ENCODE measurements at places on chromosomes 11 and 22.
A peak's percentile ranks its signal among the peaks of the same experiment; 100 is the strongest.

DNA sequence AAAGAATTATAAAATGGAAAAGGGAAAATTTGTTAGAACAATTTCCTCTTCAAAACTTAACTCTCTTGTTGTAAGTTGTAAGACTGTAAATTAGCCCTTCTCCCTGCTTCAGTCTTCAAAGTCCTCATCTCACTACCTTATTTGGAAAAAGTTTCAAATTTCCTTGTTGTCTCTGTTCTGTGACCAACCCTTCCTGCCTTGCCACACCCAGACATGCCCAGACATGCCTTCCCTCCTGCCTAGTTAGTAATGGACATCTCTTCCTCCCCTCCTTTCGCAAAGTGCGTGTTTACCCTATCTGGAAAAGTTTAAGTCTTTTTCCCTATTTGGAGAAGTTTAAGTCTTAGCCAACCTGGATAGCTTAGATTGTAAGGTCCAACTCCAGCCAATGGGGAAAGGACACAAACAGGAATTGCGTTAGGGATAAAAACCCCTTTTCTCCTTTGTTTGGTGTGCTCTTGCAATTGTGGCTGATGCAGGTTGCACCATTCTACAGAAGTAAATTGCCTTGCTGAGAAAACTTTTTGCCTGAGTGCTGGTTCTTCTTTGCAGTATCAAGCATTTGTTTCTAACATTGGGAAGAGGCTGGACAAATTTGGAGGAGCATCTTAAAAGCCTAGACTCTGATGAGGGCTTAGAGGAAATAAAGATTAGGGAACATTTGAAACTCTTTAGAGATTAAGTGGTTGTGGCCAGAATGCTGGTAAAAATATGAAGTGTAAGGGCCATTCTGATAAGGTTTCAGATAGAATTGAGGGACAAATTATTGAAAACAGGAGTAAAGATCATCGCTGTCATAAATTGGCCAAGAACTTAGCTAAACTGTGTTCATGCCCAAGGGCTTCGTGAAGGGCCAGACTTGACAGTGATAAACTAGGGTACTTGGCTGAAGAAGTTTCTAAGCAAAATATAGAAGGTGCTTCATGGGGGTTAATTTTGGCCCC is 15.4 kb downstream of the OR52K2 start:
- DNase-seq = peak; percentile 10

GRCh38 chr11:575996-576768 is at the start of gene PHRF1:
Gene PHRF1 (plus strand): TSS chr11:576470. CDS start chr11:581513, 5,043 bp downstream.
- peak; percentile 87 for DNase-seq

DNA sequence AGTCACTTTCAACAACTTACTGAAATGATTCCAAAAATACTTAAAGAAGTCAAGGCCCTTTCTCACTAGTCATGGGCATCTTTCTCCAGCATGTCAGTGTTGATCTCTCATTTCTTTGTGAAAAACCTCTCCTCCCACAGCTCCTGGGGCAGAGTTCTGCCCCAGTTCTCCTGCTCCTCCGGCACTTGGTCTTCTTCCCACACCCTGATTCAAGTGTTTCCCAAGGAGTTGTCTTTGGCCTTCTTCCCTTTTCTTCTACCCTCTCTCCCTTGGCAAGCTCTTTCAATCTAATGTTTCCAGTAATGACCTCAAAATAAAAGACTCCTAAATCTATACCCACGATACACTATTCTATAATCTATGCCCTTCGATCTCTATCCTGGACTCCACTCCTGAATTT is 42.1 kb upstream of the CCDC34 start:
- no peak for DNase-seq

DNA sequence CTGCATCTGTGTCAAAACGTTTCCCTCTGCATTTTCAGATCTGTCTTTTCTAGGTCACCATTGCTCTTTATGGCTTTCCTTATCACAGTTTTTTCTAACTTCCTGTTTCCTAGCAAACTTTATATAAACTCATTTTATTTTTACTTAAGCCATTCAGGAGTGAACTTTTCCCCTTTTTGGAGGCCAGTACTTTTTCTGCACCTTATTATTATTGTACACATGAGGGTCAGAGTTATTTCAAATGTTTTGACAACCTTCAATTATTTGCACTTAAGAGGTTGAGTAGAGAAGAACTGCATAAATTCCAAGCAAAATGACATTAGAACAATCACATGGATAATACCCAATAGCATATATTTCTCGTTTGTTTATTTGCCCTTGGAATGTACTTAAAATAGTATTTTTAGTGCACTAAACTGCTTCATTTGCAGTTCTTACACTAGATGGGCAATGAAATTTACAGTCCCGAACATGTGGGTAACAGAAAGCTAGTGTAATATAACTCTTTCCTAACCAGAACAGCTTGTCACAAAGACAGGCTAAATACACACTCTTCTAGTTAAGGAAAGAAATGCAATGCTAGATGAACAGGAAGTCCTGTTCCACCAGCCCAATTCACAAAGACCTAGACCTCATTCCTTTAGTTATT is 79.5 kb downstream of the UBASH3B start:
- DNase-seq = peak; percentile 45

GRCh38 chr22:27393371-27393770 is 408.2 kb downstream of the MN1 start:
- DNase-seq = no peak

DNA sequence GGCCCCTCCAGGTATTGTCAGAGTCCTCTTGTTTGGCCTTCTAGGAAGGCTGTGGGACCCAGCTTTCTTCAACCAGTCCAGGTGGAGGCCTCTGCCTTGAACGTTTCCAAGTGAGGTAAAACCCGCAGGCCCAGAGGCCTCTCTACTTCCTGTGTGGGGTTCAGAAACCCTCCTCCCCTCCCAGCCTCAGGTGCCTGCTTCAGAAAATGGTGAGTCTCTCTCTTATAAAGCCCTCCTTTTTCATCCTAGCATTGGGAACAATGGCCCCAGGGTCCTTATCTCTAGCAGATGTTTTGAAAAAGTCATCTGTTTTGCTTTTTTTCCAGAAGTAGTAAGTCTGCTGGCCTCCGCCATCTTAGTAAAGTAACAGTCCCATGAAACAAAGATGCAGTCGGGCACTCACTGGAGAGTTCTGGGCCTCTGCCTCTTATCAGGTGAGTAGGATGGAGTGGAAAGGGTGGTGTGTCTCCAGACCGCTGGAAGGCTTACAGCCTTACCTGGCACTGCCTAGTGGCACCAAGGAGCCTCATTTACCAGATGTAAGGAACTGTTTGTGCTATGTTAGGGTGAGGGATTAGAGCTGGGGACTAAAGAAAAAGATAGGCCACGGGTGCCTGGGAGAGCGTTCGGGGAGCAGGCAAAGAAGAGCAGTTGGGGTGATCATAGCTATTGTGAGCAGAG is at the start of gene CD3E:
Gene CD3E (plus strand): TSS at position 163 of the 681 bp plus-strand sequence. CDS start 223 bp downstream, at position 386.
- DNase-seq = no peak

GRCh38 chr11:130201026-130201425 is 41.4 kb downstream of the ST14 start:
- no peak for DNase-seq

DNA sequence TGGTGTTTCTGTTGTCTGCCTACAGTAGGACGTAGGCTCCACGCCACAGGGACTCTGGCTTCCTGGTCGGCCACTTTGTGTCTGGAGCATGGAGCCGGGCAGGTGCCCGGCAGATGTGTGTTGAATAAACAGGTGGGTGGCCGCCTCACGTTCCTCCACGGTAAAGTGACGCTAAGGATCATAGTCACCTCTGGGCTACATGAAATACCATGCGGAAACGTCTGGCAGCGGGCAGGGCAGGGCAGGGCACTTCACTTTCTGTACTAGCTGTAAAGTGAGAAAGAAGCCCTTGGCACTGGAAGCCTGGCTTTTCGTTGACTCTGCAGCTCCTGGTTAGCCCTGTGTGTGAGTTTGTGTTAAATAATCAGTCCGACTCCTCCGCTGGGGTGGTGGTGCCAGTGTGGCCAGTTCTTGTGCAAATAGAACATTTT is 52.4 kb downstream of the MCM5 start:
- no peak for DNase-seq

DNA sequence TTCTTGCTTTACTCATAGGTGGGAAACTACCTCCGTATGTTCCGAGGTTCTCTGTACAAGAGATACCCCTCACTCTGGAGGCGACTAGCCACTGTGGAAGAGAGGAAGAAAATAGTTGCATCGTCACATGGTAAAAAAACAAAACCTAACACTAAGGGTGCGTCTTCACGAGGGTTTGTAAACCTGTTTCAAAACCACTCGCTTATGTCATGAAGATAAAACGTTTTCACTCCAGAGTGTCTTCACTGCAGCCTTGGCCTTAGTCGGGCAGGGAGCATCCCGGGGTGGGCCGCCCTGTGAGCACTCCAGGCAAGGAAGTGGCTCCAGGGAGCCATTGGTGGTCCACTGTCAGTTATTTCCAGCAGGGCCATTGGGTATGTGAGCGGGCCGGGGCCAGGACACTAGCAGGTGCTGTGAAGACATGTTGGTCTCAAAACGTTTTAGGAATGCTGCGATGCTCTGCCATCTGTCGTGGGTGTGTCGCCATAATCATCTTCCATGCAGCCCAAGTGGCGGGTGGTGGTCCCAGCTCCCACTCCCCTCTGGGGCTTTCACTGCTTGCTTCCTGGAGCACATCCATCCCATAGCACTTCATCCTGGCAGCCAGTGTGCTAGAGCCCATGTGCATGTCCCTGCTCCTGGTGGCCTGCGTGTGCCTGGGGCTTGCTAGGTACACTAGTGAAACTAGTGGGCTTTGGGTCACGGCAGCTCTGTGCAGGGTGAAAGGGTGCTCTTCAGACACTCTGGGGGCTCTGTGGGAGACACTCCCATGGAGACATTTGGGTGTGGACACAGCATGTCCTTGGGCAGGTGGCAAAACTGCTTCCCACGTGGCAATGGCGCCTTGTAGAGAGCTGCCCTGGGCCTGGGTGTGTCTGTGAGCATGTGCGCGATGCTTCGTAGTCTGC is 5.2 kb downstream of the SMARCB1 start:
- no peak for DNase-seq

DNA sequence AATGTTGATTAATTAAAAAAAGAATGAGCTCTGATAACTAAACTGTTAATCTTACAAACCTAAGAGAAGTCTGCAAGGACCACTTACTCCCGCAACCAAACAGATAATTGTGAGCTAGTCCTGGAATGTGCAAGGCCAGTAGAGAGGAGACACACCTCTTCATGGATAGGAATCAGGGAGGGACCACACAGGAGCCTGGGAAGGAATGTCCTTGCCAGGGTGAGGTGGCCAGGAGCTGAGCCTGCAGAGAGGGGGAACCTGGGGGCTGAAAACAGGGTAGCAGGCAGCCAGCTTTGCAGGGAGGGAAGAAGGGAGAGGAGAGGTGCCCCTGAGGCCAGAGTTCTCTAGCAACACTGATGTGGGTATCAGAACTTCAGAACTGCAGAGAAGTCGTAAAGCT is 9.4 kb upstream of the NLRP10 start:
- DNase-seq = no peak

DNA sequence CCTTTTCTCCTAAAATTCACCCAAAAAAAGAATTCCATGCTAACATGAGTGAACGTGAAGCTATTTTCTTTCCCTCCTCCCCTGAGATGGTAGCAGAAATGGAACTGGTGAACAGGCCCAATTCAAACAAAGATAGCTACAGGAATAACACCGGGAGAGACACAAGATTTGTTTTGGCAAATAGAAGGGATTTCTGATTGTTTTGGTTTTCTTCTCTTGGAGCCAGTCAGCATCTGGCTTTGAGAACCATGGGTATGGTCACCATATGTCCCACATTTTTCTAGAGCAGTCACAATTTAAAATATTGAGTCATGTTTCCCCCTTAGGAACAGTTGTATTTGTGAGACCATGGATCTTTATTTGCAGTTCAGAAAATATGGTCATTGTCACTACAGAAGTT is 214.1 kb downstream of the FAM76B start:
- DNase-seq = no peak

DNA sequence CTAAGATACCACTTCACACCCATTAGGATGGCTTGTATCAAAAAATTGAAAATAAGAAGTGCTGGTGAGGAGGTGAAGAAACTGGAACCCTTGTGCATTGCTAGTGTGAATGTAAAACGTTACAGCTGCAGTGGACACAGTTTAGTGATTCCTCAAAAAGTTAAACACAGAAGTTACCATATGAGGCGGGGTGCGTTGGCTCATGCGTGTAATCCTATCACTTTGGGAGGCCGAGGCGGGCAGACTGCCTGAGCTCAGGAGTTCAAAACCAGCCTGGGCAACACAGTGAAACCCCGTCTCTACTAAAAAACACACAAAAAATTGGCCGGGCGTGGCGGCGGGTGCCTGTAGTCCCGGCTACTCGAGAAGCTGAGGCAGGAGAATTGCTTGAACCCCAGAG is 43.5 kb downstream of the SGSM3 start:
- no peak for DNase-seq

GRCh38 chr11:116190861-116191260 is 581.9 kb downstream of the BUD13 start:
- no peak for DNase-seq

- no peak for DNase-seq
These were observed 64.5 kb upstream of the PHOX2A start for GRCh38 chr11:72308226-72309073.

GRCh38 chr11:119416606-119417580 is 6.1 kb downstream of the THY1 start:
- DNase-seq = peak; percentile 3

DNA sequence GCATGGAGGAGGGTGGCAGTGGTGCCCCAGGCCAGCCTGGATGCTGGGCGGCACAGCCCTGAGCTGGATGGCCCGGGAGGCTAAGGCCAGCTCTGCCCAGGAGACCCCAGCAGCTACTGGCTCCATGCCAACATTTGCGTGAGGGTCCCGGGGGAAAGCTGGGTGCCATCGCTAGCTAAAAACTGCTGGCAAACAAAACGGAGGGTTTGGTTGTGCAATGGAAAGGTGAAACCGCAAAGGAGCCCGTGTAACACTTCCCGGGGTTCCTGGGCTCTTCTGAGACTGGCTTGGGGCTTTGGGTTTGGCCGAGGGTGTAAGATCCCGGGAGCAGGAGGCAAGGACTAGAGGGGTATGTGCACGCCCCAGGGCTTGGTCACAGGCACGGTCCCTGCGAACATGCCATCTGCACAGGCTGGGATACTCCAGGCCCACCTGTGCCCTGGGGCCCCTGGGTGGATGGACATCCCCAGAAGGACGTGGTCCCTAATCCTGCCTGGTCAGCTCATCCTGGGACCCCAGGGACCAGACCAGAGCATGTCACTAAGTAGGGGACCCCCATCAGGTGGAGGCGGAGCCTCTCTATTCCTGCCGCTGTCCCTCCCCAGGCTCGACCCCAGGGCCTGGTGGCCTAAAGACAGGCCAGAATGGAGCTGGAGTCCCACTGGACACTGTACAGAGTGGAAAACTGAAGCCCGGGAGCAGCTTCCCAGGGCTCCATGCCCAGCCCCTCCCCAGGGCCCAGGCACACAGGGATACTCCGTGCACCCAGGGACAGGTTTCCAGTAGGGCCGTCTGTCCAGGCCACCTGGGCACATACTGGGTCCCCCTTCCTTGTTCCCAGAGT is 44.6 kb downstream of the IGF2 start:
- DNase-seq = no peak

GRCh38 chr11:114179234-114179941 is 116.8 kb upstream of the NNMT start:
- no peak for DNase-seq
